CD4-positive, alpha-beta T cell (primary cell): ENCODE measurements at places on chromosomes 6 and 20. TPM values are rescaled to one million over a fixed set of nuclear protein-coding genes. Genes with fewer than 3 reads are reported as not detected.

DNA sequence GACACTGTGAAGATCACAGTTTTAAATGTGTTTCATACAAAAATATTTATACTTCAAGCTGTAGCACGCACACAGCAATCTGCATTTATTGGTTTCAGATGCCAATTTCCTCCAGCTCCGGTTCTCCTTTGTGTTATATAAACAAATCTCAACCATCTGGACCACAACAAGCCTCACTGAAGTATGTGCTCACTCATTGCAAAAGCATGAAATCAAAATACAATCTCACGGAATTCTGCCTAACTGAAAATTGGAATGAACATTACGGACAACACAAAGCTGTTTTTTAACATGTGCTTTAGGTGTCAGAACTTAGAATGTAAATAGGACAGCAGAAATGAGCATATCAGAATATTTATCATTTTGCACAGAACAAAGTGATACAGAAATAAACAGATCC lies 38.0 kb downstream of the RCAN2 start:
- no peaks in the 10 kb centered on the region for H3K4me1 ChIP-seq
- H3K27ac ChIP-seq = no peak overlapping the region
- H3K4me3 ChIP-seq = no peak overlapping the region
- peaks cover 6% of the 10 kb centered on the region for H3K27me3 ChIP-seq
- no peaks in the 10 kb centered on the region for H3K36me3 ChIP-seq
- DNase-seq = no peak

DNA sequence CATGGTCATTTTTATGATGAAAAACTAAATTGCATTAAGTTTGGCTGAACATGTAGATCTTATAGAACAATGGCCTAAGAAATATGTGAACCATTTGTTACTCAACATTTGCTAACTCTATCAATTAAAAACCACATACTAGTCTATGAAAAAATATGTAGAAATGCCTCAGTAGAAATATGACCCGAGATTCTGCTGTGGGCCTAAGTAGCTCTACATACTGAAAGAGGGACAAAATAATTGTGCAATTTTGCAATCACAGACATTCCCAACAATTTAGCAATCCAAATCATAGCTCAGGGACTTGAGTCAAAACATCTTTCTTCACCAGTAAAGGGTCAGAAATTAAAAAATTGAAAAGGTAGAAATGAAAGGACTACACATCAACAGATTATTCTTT lies 619.0 kb downstream of the FRK start:
- H3K4me1 ChIP-seq = no peaks in the 10 kb centered on the region
- no peaks in the 10 kb centered on the region for H3K36me3 ChIP-seq
- no peaks in the 10 kb centered on the region for H3K27me3 ChIP-seq
- H3K27ac ChIP-seq = no peak overlapping the region
- H3K4me3 ChIP-seq = no peak overlapping the region

GNAS-AS1 gene
- not detected for total RNA-seq

- no peak for DNase-seq
- H3K4me3 ChIP-seq = no peak overlapping the region
- no peaks in the 10 kb centered on the region for H3K36me3 ChIP-seq
These were observed 777.8 kb downstream of the TBC1D32 start for GRCh38 chr6:120556491-120556890.

GRCh38 chr20:25632940-25633790 lies 9.4 kb upstream of the NANP start:
- H3K27ac ChIP-seq = no peak overlapping the region
- no peaks in the 10 kb centered on the region for H3K27me3 ChIP-seq
- DNase-seq = no peak
- H3K4me1 ChIP-seq = no peaks in the 10 kb centered on the region
- H3K4me3 ChIP-seq = no peak overlapping the region

DNA sequence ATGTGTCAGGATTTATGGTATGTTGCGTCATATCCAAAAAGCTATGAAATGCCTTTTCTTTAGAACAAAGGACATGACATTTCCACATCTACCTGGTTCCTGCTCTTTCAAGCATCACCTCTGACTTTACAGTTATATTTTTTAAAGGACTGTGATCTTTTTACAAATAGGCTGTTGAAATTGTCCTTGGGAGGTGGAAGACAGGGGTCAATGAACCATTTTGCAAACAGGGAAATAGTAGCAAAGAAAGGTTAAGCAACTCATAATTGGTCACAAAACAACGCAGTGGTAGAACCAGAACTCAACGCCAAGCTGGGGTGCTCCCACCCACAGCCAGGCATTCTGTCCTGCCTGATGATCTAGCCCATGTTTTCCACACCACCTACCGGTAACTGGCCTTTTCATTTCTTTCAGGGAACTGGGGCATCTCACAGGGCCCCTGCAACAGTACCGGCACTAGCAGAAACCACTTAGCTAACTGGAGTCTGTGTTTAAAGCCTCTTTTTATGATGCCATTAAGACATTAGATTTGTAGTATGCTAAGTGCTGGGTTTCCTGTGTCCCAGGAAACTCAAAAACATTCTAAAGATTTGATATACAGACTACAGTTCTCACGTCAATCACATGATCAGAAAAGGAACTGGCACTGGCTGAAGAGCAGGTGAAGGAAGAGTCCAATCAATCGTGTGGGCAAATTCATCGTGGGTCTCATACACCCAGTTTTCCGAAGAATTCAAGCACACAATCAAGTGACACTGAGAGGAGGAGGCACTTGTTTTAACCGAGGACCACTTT lies 13.9 kb downstream of the ZNF217 start:
- peaks cover 65% of the 10 kb centered on the region for H3K36me3 ChIP-seq
- DNase-seq = no peak
- peak overlapping the region; percentile 68 for H3K27ac ChIP-seq
- no peaks in the 10 kb centered on the region for H3K27me3 ChIP-seq
- H3K4me3 ChIP-seq = peak overlapping the region; percentile 57

DNA sequence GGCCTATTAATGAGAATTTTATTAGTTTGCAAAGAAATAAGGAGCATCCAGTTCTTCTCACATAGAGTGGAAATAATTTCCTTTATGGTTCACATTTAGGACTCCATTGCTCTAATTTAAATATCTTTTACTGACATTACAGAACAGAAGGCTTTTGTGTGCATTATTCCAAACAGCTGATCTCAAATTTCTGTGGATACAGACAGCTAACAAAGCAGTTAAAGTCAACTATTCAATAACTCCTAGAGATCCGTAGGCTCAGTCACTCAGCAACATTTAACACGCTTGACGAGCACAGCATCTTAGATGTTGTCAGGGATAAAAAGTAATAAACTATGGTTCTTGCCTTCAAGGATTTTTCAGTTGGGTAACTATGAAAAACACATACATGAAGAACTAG lies 305.8 kb upstream of the SYNCRIP start:
- no peaks in the 10 kb centered on the region for H3K36me3 ChIP-seq
- H3K4me3 ChIP-seq = no peak overlapping the region
- H3K4me1 ChIP-seq = no peaks in the 10 kb centered on the region
- DNase-seq = no peak
- no peaks in the 10 kb centered on the region for H3K27me3 ChIP-seq
- H3K27ac ChIP-seq = no peak overlapping the region

LY6G6F gene
- total RNA-seq = not detected

GRCh38 chr6:52591832-52592231 lies 15.0 kb upstream of the TRAM2 start:
- H3K27me3 ChIP-seq = no peaks in the 10 kb centered on the region
- DNase-seq = no peak
- no peaks in the 10 kb centered on the region for H3K36me3 ChIP-seq
- H3K27ac ChIP-seq = no peak overlapping the region
- no peak overlapping the region for H3K4me3 ChIP-seq

ROS1 gene
- not detected for total RNA-seq

TFAP2C gene
- not detected for total RNA-seq

OR2H1 gene
- total RNA-seq = not detected

DEFB124 gene
- total RNA-seq = not detected

DNA sequence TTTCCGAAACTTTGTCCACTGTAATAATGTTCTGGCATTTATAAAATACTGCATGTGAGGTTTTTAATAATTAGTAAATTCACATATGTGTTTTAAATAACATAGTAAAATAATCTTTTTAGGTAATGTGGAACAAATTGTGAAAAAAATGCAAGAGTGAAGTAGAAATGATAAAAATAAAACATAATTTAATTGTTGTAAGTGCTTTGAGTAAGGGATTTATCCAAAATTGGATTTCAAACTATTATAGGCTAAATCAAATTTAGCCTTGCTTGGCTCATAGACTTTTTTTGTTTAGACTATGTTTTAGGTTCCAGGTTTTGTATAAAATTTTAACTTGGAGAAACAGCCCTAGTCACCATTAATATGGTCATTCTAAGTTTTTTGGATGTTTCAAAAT lies 1029.5 kb downstream of the PHF3 start:
- H3K4me3 ChIP-seq = no peak overlapping the region
- no peak for DNase-seq
- H3K27ac ChIP-seq = no peak overlapping the region
- H3K36me3 ChIP-seq = no peaks in the 10 kb centered on the region

DNA sequence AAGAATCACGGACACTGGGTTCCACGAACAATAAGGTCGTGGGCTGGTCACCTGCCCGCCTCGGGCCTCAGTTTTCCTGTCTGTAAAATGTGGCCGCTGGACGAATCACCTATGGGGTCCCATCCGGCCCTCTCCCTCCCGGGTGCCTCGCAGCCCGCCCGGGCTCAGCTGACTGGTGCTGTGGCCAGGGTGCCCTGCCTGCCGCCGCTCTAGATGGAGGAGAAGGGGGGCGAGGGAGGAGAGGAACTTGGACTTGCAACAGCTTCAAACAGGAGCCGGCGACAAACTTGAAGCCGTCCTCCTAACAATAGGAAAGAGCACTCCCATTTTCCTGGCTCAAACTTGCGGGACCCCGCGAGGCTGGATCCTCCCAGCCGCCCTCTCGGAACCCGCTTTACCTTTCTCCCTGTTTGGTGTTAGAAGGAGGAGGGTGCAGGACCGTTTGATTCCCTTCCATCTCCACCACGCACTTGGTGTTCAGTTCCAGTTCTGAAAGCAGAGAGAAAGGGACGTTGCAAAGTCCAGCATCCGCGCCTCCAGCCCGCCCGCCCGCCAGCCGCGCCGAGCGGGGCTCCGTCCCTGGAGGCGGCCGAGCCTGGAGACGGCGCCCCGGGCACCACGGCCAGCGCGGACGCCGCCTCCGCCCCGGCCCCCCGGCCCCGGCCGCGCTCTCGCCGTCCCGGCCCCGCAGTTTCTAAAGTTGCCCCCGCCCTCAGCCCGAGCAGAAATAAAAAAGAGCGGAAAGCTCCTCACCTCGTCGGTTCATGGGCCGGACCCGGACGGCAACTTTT lies 584 bp downstream of the KIF13A start:
- peaks cover 14% of the 10 kb centered on the region for H3K4me1 ChIP-seq
- DNase-seq = no peak
- H3K27me3 ChIP-seq = peaks cover 46% of the 10 kb centered on the region
- no peaks in the 10 kb centered on the region for H3K36me3 ChIP-seq

ZC3H12D gene
- total RNA-seq = 70.2 TPM

COL9A3 gene
- not detected for total RNA-seq

DNA sequence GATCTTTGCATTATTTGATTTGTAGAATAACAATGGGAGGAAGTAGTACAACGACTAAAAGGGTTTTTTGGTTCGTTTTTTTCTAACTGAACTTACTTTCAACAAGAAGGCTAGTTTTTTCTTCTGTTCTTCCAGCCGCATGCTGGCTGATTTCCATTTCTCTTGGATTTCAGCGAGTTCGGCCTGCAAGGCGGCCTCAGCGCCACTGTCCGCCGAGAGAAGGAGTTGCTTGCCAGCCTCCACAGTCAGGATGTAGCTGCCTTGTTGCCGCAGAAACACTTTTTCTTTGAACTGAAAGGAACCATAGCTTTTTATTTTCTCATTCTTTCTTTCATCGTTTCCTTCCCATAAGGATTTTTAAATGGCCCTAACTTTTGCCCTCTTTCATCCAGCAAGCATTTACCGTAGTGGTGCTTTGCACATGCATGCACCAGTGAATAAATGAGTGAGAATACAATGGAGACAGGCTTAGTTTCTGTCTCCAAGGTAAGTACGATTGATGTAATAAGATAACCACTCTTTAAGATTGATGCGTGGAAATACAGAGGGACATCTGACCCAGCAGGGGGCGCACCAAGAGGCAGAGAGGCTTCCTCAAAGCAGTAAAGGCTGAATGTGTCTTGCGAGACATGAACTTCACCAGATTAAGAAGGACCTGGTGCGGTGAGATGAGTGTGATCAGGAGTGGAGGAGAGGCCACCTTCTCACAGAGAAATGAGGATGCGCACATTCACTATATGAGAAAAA lies 398.8 kb downstream of the ESR1 start:
- H3K4me1 ChIP-seq = no peaks in the 10 kb centered on the region
- H3K27ac ChIP-seq = no peak overlapping the region
- H3K36me3 ChIP-seq = peaks cover 65% of the 10 kb centered on the region

GRCh38 chr20:25274891-25275812 lies 27.3 kb downstream of the PYGB start:
- H3K4me1 ChIP-seq = no peaks in the 10 kb centered on the region
- H3K27me3 ChIP-seq = no peaks in the 10 kb centered on the region
- no peak overlapping the region for H3K4me3 ChIP-seq
- no peak for DNase-seq
